ENCODE measurements at places on chromosomes 7 and 10.

- DNase-seq, result no peak
Measured at GRCh38 chr7:68576366-68576765, 1021.9 kb upstream of the AUTS2 start.

DNA sequence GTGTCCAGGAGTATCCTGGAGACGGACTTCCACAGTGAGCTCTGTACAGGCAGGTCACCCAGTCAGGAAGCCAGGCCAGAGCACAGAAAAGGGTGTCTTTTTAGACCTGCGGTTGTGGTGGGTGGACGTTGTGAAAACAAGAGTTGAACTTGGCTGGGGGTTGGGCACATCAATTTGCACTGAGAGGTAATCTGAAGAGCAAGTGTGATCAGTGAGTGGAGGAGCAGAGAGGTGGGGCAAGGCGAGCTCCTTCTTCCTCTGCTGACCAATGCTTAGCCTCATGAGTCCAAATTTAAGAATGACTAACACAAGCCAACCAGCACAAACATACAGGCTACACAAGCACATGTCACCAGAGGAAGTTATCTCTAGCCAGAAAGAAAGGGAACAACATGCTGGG lies 310.8 kb downstream of the TCERG1L start:
- DNase-seq, result no peak

DNA sequence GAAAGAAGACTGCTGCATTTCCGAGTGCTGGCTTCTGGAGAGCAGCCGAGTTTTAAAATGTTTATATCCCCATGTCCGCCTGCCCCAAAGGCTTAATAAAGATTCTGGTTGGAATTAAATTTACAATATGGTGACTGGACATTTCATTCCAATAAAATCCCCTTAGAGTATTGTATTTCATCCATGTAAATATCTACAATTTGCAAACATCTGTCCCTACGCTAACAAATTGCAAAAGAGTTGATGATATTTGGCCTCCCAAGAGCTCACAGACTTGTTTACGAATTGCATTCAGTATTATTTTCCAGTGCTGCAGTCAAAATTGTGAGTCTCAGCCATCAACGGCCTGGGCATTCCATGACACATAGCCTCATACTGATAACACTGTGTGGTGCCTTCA lies 50.1 kb downstream of the PLEKHS1 start:
- no peak for DNase-seq

DNA sequence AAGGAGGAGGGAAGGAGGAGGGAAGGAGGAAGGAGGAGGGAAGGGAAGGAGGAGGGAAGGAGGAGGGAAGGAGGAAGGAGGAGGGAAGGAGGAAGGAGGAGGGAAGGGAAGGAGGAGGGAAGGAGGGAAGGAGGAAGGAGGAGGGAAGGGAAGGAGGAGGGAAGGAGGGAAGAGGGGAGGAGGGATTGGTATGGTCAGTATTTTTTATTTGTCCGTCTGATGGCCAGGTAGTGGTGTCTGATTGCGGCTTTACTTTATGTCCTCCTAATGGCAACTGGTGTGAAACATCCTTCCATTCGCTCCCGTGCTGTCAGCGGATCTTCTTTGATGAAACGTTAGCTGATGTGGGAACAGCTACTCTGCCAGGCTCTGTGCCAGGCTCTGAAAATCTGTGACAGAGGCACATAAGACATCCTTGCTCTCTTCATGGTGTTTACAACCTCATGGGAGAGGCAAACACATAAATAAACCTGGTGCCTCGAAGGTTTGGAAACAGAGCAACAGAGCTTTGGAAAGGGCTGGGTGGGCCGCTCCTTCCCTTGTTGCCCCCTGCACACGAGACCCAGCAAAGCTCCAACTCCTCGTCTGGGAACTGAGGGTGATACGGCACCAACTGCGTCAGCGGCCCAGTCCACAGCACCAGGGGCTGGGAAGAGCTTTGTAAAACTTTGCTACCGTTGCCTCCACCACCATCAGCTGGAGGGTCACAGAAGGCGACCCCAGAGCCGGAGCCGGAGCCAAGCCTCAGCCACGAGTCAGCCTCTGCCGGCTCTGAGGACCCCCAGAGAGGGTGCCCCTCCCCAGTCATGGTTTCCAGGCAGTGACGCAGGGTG lies 40.3 kb downstream of the PDGFA start:
- DNase-seq, result no peak

DNA sequence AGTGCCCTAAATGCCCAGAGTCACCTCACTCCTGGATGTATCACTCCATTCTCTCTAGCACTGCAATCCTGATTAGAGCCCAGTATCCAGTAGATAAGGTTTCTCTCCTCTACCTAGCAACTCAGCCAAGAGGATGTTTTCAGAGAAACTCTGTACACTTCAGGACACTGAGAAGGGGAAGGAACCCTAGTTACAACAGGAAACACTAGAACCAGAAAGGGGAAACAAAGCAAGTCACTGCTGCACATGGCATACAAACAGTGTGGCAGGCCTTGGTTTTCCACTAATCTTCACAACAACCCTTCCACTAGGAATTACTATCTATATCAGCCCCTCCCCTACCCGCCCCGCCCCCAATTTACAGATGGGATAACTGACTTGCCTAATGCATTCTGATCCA lies 1.6 kb downstream of the FAM204A start:
- no peak for DNase-seq

DNA sequence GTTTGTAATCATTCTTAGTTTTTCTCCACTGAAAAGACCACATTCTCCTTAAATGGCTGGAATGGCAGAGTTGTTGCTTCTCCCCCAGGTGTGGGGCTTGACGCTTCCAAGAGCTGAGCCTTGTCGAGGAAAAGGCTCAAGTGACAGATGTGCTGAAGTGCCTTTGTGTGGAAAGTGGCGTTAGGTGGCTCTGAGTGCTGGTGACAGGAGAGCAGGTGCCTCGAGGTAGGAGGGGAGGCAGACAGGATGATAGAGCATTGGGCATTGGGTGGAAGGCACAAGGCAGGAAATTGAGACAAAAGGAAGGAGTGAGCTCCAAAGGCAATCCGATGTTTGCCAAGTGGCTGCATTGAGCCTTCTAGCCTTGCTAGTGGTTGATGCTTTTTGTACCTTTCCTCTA lies 6.7 kb downstream of the KIAA1217 start:
- no peak for DNase-seq

DNA sequence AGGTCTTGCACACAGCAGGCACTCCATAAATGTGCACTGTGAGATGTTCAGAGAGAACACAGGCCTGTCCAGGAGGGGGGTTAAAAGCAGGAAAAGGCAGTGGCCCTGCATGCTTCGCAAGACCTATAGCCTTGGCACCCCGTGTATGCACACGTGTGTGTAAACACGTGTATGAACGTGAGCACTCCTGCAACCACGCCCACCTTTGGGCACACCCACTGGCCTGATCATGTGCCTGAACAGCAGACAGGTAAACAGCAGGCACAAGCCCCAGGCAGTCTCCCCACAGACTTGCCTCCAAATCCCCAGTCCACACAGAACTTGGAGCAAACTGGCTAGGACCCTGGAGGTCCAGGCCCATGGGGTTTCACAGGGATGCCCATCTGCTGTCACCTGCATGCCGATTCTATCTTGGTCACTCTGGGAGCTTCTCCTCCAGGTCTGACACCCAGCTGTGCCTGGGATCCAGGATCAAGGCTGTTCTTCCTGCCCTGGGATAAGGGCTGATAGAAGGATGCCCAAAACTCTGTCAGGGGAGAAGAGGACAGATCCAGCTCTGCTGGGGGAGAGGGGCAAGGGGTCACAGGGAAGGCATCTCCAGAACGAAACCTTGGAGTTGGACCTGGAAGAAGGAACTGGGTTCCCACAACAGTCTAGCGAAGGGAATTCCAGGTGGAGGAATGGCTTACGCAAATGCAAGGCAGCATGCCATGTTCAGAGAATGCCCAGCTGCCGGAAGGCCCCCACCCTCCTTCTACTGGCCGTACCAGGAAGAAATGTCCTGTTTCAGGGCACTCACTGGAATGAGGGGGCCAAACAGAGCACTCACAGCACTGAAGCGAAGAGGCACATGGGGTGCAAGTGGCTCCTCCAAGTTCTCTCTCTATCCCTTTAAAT lies 14.3 kb upstream of the ZMIZ1 start:
- no peak for DNase-seq

DNA sequence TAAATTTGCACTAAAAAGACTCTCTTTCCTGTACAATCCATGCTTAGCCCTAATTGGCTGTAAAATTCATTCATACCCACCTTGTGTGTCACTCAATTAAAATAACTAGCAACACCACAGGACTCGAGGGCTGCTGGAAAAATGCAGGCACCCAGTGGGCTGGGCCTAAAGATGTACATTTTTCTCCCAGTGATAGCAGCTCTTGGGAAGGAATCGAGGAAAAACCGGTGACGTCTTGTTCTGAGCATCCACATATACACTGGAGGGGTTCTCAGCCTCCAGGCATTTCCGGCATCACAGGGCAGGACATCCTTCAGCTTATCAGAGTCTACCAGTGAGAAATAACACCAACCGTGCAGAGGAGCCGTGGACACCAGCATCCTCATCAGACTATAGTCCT lies 85.8 kb upstream of the PITRM1 start:
- no peak for DNase-seq

- DNase-seq, result no peak
Measured at GRCh38 chr10:129381741-129382140, 85.3 kb upstream of the MGMT start.

DNA sequence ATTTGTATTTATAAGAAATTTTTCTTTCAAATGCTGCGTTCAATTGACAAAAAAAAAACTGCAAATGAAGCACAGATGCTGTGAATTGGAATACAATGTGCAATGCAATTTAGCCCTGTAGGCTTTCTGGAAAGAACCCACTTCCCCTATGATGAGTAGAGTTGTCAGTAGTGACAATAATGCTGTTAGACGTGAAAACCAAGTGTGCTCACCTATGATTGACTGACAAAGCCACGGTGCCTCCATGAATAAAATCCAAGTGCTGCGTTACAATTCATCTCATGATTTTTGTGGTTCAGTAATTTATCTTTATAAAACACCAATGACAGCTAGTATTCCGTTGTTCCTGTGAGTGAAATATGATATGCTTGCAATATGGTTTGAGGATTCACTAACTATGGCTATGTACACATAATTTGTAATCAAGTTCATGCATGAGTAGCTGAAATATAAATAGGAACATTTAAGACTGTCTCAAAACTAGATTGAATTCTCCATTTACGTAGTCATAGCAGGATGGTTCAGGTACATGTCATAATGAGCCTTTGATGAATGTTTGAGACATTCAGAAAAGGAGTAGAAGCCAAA lies 1160.3 kb downstream of the CNTNAP2 start:
- DNase-seq, result no peak

- DNase-seq, result no peak
Measured at GRCh38 chr10:65940816-65941662, 984.8 kb upstream of the LRRTM3 start.

GRCh38 chr10:60801522-60801921 lies 23.2 kb downstream of the CDK1 start:
- no peak for DNase-seq

DNA sequence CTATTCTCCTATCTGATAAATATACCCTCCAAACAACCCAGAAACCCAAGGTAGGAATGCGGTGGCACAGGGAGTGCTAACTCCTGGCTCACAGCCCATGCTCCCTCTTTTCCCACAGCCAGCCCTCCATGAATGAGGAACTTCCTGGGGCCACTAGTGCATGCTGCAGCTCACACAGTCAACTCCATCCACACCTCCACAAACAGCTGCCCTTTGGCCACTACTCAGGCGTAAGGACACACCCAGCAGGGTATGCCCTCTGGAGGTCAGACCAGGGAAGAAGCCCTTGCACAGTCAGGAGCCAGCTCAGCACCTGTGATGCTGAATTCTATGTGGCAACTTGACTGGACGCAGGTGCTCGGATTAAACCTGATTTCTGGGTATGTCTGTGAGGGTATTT lies 85.2 kb upstream of the PIK3CG start:
- DNase-seq, result no peak

- DNase-seq, result no peak
Measured at GRCh38 chr10:618229-618989, 71.1 kb downstream of the DIP2C start.

GRCh38 chr10:131203456-131204357 lies 107.8 kb downstream of the TCERG1L start:
- no peak for DNase-seq

GRCh38 chr7:39547336-39547735 lies 18.9 kb upstream of the YAE1 start:
- no peak for DNase-seq

- no peak for DNase-seq
Measured at GRCh38 chr10:84600947-84601346, 272.6 kb downstream of the CCSER2 start.

- no peak for DNase-seq
Measured at GRCh38 chr10:3982746-3983442, 197.9 kb upstream of the KLF6 start.

GRCh38 chr7:90111-91063 lies 102.0 kb upstream of the FAM20C start:
- DNase-seq, result no peak

- no peak for DNase-seq
Measured at GRCh38 chr10:58734664-58735063, 222.0 kb downstream of the BICC1 start.

GRCh38 chr7:50206453-50207250 lies 97.9 kb upstream of the IKZF1 start:
- DNase-seq, result no peak

DNA sequence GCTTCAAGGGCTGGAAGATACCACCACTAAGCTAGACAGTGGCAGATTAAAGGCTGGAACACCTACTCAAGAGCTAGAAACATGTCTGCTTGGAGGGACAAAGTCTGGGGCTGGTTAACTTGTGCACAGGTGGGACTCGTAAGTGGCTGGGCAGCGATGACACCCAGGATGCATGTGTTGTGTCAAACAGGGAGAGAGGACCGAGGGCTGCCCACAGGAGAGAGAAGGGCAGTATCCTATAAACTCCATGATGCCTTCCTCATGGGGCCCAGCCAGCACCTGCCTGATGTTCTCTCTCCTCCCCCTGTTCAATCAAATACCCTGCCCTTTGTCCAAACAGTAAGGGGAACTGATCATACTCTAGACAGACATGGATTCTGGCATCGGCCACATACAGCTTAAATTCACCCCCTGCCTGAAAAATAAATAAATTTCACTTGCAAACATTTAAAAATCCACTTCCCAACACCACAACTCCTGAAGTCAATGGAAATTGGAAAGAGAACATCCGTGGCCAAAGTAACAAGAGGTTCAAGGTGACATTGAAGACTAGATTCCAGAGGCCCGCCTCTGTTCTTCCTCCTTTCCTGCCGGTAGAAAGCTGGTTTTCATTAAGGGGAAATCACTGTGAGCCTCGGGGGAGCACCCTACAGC lies 50.6 kb downstream of the CHST15 start:
- DNase-seq, result no peak

- no peak for DNase-seq
Measured at GRCh38 chr10:6729861-6730344, 149.8 kb upstream of the PRKCQ start.

GRCh38 chr7:31101544-31101943 lies 49.4 kb downstream of the ADCYAP1R1 start:
- DNase-seq, result no peak
